NCI-H1048 (cell line): ENCODE measurements at places on chromosomes 5 and 9.

DNA sequence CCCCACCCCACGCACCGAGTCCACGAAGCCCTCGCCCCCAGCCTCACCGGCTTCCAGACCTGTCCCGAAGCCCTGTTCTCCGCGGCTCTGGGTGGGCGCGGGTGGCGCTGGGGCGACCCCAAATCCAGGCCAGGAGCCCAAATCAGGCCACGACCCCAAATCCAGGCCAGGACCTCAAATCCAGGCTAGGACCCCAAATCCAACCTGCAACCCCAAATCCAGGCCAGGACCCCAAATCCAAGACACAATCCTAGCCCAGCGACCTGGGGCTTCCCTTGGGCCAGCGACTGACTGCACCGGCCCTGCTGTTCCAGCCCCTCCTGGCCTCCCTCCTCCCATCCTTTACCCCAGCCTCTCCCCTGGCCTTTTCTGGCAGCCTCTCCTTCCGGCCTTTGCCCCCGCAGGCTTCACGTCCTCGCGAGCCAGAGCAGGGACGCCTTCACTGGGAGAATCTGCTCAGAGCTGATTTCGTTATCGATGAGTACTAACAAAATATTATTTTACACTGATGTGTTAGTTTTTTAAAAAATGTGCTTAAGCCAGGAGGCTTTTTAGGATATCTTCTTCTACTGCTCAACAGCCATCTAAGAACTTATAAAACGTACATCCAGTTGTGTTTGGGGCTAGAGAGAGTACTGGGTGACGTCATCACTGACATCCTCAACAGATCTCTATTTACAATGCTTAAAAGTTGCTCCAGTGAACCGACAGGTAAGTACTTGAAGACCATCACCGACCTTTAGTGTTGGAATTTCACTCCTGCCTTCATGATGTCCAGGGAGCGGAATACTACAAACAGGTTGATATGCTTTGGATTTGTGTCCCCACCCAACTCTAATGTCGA is 34.7 kb downstream of the TRIP13 start:
- DNase-seq: no peak

DNA sequence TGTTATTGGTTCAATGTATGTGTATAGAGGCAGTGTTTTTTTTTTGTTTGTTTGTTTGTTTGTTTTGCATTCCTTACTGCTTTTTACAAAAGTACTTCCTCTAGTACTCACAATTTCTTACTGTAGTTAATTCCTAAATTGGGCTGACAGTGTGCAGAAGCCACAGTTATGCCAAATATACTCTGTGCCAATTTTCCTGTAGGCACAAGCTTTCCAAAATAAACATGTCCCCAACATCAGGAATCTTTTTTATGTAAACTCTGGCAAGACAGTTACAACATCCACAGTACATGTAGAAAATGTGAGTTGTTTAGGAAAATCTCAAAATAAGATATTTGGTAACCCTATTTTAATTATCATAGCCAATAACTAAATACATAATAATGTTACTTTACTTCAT is 161.6 kb upstream of the TSLP start:
- no peak for DNase-seq

- DNase-seq: no peak
Observed at GRCh38 chr5:78647838-78648358, 674 bp downstream of the LHFPL2 start.

- DNase-seq: no peak
Observed at GRCh38 chr5:68954618-68954910, 139.2 kb upstream of the SLC30A5 start.

- no peak for DNase-seq
Observed at GRCh38 chr9:80282766-80283165, 711.0 kb downstream of the TLE4 start.

GRCh38 chr5:6766604-6767093 is 53.4 kb downstream of the TENT4A start:
- no peak for DNase-seq

- no peak for DNase-seq
Observed at GRCh38 chr5:83294246-83294645, 177.3 kb upstream of the VCAN start.

GRCh38 chr9:8101607-8102006 is 302.0 kb upstream of the DMAC1 start:
- DNase-seq: no peak

DNA sequence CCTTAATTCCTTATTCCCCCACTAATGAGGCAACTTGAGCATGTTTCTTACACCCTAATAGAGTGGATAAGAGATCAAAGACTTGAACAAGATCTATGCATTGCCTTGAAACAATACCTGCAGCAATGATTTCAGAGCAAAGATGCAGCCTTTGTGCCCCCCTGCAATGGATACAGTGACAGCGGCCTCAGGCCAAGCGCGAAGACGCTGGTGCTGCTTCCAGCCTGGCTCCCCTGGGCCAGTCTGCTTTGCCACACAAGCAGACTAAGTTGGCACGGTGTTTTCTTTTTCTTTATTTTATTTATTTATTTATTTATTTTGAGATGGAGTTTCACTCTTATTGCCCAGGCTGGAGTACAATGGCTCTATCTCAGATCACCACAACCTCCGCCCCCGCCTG is 179.8 kb upstream of the S1PR3 start:
- DNase-seq: no peak

GRCh38 chr9:22722492-22722891 is 275.9 kb downstream of the DMRTA1 start:
- no peak for DNase-seq

DNA sequence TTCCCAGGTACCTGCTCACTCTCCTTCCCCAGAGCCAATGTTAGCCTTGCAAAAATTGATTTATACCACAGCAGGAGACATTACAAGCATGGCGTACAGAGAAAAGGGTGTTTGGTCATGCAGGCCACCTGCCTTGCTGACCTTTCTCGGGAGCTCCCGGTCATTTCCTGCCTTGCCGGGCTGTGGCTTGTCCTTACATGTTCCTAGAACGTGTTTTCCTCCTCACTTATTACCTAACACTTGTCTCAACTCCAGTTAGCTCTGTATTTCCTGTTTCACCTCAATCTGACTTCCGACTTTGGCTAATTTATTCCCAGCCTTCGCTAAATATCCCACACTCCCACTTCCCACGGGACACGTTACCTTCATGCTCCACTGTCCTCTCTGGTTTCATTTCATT is 282.5 kb downstream of the ICE1 start:
- DNase-seq: no peak

- no peak for DNase-seq
Observed at GRCh38 chr5:158022837-158023236, 163.9 kb upstream of the CLINT1 start.

DNA sequence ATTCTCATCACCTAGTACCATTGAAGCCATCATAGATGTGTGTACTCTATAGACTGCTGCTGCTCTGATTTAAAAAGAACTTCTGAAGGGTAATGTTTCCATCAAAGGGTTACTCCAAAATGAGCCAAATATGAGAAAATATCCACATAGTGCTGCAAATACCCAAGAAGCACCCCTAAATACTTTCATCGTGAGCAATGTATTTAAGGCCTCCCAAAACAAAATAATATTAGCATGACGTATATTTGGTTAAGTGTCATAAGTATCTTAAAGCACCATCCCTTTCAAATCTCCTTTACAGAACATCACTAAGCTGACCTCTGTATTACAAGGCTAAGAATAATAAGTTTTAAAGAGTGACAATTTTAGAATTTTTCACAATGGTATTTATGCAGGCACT is 421.8 kb downstream of the MTRR start:
- no peak for DNase-seq

GRCh38 chr5:97167435-97167834 is 15.6 kb downstream of the RIOK2 start:
- no peak for DNase-seq

GRCh38 chr9:110856772-110857171 is 181.5 kb downstream of the LPAR1 start:
- no peak for DNase-seq

DNA sequence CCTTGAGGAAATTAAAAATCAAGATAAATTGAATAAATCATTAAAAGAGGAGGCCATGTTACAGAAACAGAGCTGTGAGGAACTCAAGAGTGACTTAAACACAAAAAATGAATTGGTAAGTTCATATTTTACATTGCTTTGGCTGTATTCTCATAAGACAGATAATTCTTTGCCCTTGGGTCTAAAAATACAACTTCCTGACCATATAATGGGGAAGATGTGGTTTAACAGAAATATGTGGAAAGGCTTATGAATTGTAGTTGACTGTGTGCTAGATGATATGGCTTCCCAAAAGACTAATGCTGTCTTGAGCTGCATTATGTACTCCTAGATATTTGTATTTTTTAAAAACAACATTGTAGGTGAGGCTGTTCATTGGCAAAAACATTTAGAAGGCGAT is 33.1 kb downstream of the CNTRL start:
- no peak for DNase-seq

DNA sequence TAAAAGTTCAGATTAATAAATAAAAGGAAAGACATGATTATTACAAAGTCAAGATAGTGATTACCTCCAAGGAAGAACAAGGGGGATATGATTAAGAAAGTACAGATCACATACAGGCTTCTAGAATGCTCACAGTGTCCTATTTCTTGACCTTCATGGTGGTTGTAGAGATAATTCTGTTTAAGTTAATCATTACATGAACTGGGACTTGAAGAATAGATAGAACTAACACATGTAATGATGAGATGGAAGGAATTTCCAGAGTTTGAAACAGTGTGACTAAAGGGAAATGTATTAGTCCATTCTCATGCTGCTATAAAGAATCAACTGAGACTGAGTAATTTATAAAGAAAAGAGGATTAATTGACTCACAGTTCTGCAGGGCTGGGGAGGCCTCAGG is 72.7 kb downstream of the LURAP1L start:
- no peak for DNase-seq

DNA sequence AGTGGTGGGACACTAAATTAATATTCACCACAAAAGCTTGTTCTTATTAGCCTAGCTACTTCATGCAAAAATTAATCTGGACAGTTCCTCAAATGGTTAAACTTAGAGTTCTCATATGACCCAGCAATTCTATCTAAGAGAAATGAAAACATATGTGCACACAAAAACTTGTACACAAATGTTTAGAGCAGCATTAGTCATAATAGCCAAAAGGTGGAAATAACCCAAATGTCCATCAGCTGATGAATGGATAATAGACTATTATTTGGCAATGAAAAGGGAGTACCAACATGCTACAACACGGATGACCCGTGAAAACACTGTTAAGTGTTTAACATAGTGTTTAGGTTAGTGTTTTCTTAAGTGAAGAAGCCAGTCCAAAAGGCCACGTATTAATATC is 32.8 kb upstream of the TNIP1 start:
- no peak for DNase-seq

- DNase-seq: peak; percentile 20
Observed at GRCh38 chr9:130701059-130702022, 7.8 kb downstream of the EXOSC2 start.

DNA sequence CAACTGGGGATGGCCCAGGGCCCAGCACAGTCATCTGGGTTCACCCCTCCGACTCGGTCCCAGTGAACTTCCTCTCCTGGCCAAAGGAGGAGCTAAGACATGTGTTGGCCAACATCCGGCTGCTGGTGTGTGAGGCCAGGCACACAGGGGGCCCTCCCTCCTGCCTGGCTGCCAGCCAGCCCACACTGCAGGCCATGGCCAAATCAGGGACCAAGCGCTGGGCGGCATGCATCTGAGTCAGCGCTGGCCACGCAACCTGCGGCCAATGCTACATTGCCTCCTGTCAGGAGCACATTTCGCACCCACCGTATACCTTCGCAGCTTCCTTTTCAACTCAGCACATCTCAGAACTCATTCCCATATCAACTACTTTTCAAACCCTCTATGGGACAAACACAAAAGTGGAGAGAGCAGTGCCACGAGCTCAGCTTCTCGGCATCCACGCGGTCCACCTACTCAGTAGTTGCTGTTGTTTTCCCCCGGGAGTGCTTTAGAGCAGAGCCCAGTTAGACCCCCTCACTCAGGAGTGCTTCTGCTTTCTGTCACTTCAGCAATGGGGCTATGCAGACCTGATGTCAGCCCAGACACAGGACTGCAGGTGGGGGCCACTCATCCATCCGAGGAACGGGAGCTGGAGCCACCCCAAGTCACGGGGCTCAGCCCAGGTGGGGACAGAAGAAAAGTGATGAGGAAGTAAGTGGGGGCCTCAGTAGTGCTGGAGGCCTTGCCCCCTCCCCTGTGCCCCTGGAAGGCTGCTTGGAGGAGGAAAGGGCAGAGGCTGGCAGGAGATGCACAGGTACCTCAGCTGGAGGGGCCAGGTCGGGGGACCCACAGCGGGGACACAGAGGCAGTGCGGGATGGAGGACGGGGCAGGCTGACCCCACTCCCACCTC is 13.9 kb downstream of the NINJ1 start:
- no peak for DNase-seq

DNA sequence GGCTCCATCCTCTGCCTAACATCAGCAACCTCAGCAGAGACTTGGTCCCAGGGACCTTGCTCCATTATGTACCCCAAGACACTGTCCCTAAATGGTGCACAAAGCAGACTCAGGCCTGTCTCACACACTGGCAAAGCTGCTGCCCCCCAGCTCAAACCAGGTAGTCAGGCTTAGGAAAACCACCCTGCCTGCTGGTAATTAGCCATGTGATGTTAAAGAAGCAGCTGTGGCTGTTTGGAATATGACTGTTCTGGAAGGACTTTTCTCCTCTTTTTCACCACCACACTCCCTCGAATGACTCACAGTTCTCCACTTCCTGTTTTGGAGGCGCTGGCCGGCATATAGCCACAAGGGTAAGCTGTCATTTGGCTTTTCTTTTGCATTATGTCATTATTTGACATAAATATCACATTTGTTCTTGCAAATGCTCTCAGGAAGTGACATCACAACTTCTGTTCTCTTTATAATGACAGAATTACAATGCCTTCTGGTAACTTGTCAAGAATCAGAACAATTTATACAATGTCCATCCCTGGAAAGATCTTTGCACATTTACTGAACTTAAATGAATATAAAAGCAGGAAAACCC is 113.9 kb downstream of the SUSD1 start:
- DNase-seq: no peak

- DNase-seq: no peak
Observed at GRCh38 chr9:75490326-75490725, 400.1 kb upstream of the PCSK5 start.

DNA sequence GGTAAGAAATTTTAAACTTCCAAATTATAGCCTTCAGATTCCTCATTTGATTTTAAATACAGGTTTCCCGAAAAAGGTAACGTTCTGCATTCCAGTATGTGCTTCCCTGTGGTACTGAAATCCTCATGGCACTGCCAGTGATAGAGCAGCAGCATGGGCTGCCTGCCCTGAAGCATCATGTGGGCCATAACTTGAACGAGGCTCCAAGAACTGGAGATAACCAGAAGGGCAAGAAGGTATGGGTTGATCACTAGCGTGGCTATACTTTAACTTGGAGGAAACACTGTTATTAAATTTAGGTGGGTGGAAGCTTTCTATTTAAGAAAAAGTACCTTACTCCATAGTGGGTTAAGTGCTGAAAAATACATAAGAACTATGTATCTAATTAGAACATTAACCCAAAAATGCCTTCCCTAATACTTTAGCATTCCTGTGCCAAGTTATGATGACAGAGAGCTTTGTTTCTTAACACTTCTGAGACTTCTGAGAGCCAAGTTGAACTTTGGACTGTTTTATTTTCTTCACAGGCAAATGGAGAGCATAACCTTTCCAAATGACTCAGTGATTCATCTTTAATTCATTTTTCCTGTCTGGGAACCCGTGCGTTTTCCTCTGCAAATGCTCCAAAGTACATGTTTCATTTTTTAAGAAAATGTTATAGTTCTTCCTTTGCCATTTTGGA is 191.5 kb upstream of the GNA14 start:
- DNase-seq: no peak
